ENCODE measurements at places on chromosomes 16 and 17. TPM values are rescaled to one million over a fixed set of nuclear protein-coding genes. Genes with fewer than 3 reads are reported as not detected.

The SLC52A1 gene
- not detected for total RNA-seq

DNA sequence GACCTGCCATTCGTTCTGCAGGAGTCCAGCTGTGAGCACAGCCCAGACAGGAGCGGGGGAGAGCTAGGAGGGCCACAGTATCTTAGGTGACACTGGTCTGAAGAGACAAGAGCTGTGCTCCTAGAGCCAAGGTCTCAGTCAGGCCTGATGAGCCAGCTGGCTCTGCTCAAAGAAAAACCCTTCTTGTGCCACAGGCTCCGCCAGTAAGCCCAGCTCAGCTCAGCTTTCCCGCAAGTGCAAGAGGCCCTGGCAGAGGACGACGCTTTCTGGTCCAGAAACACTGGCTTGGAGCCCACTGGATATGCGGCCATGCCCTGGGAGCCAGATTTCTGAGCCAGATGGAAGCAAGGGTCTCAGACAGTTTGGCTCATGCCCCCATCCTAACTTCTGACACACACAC, 23.9 kb downstream of the PEMT start:
- peak; percentile 76 for DNase-seq

The ST6GALNAC2 gene
- total RNA-seq = 104 TPM

The KATNB1 gene
- 14.7 TPM for total RNA-seq

GRCh38 chr16:66335704-66336329, 30.7 kb upstream of the CDH5 start:
- DNase-seq = peak; percentile 80

The TBC1D26 gene
- 0.27 TPM for total RNA-seq

DNA sequence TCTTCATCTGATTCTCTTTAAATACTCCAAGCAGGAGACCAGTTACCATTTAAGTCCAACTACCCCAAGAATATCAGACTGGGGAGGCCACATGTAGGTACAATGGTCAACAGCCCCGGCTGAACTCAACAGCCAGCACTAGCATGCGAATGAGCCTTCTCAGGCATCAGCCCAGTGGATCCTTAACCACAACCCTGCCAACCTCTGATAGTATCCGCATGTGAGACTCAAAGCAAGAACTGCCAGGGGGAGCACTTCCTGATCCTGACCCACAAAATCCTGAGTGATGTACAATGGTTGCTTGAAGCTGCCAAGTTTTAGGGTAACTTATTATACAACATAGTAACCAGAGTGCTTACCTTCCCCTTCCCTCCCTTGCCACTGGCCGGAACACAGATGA, 4.0 kb downstream of the PYY start:
- DNase-seq = no peak

The CCL1 gene
- not detected for total RNA-seq

DNA sequence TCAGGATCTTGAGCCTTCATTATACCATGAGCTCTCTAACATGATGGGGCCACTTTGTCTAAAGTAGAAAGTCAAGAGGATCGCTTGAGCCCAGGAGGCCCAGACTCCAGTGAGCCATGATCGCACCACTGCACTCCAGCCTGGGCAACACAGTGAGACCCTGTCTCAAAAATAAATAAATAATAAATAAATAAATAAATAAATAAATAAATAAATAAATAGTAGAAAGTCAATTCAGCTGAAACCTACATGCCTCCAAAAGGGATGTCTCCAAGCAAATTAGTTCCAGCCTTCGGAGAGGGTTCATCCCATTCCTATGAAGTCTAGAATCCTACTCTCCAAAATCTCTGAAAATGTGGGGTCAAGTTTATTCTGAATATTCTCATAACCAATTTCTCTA, 26.0 kb downstream of the C17orf67 start:
- no peak for DNase-seq

DNA sequence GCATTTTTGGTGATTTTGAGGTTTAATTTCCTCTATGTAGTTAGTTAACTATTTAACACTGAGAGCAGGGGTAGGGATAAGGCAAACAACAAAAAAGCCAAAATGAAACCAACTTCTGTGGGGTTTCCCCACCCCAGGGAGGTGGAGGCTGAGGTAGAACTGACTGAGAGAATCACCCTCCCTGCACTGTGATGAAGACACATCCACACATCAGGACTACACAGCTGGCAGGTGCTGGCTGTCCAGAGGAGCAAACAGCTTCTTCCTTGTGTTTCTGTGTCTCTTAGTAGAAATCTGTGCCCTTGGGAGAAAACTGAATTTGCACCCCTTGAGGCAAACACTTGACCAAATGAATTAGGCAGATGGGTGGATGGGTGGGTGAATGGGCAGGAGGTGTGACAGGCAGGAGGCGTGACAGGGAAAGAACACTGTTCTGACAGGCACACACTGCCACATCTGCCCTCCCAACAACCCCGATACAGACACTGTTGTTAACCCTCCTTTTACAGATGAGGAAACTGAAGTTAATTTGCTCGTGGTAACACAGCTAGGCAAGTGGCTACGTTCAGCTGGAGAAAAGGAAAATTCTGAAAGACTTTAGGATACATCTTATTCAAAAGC, 62.9 kb upstream of the AMZ2 start:
- DNase-seq = no peak

DNA sequence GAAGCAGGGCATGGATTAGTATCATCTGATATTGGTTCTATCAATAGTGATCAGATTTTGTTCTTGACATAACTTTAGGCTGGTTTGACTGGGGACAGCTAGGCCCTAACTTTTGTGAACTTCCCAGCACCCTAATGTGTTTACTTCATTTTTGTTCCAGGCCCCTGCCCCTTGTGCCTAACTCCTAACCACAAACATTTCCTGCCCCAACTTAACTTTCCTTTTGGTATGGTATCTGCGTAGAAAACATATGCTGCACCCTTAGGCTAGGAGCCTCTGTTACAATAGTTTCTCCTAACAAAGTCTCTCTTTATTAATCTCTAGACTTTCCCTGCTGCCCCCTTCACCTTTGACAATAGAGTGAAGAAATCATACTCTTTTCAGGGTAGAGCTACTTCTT, 2.5 kb downstream of the ADPRM start:
- DNase-seq = no peak

GRCh38 chr17:27938864-27939263, 45.7 kb upstream of the LYRM9 start:
- DNase-seq = no peak

- no peak for DNase-seq
Observed at GRCh38 chr16:56222474-56222997, 31.2 kb downstream of the GNAO1 start.

DNA sequence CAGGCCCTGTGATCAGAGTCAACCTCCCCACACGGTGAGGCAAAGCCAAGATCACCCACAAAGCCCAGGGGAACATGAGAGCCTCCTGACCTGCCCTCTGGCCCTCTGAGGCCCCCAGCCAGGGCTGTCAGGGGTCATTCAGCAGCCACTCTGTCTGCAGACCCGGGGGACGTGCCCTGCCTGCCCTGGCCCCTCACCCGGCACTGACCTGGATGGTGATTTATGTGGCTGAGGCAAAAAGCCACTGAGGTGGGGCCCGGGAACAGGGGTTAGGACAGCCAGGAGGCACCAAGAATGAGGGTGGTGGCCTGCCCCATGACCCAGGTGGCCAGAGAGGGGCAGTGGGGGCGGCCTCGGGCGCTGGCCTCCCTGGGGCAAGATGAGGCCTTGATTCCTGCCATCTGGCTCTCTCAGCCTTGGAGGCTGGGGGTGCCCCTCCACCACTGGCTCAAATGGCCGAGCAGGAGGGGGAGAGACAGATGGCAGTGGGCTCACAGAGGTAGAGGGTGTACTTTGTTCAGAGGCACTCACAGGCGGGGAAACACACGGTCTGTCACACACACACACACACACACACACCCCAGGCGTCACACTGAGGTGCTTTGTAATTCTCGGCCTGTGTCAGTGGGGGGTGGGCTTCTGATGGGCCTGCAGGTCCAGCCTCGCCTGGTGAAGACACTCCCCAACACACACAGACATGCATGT, 174.0 kb upstream of the GSE1 start:
- DNase-seq = no peak

The SMTNL2 gene
- 1.6 TPM for total RNA-seq

The ADPRM gene
- 10.3 TPM for total RNA-seq

Data from sciatic nerve (tissue), 2 donors.